Gastrocnemius medialis (tissue), 4 donors: ENCODE measurements at places on chromosomes 12 and 14. TPM values are rescaled to one million over a fixed set of nuclear protein-coding genes. Genes with fewer than 3 reads are reported as not detected.

DNA sequence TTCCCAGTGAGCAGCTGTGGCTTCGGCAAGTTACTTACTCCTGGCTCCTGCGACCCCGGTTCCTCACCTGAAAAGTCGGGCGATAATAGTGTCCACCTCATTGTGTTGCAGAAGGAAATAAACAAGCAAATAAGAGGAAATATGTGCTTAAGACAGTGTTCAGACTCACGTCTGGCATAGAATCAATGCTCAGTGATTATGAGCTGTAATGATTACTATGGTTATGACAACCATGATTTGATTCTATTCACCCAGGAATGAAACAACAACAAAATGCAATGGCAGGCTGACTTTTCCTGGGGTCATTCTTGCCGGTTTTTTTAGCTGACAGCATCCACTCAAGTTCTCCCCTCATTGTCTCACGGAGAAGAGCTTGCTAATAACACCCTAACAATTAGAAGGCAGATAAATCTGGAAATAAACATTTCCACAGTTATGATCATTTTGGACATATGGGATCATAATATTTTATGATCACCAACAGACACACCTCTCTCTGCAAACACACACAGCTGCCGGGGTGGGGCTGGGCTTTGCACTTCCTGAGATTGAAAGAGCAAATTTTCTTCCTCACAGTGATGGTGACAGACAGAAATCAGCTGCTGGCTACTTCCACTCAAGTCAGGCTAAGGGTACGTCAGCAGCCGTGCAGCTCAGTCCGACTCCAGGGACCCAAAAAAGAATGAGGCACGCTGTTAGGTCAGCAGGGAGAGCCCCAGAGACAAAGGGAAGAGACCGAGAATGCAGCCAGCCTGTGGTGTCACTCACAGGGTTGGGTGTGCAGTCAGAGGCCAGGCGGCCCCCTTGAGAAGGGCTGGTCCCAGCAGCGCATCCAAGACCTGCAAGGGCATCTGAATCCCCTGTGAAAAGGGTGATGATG, 158.0 kb downstream of the RIMBP2 start:
- DNase-seq, result no peak

GRCh38 chr14:54845641-54846040, 57.0 kb downstream of the GCH1 start:
- no peak for DNase-seq

GRCh38 chr12:6215120-6215807, 15.1 kb downstream of the CD9 start:
- DNase-seq, result no peak

DNA sequence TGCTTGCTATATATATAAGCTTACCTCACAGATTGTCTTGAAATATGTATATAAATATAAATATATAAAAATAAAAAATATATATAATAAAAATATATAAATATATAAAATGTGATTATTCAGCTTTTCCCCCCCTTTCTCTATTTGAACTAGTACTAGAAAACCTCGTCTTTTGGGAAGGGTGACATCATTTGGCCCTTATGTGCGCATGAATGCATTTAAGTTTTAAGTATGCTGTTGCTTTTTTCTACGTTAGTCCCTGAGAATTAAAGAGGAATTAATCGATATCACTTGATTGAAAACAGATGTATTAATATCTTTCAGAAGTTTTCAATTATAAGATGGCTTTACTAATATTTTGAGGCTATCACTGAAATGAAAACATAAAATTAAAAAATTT, 69.9 kb downstream of the RAD51B start:
- no peak for DNase-seq

DNA sequence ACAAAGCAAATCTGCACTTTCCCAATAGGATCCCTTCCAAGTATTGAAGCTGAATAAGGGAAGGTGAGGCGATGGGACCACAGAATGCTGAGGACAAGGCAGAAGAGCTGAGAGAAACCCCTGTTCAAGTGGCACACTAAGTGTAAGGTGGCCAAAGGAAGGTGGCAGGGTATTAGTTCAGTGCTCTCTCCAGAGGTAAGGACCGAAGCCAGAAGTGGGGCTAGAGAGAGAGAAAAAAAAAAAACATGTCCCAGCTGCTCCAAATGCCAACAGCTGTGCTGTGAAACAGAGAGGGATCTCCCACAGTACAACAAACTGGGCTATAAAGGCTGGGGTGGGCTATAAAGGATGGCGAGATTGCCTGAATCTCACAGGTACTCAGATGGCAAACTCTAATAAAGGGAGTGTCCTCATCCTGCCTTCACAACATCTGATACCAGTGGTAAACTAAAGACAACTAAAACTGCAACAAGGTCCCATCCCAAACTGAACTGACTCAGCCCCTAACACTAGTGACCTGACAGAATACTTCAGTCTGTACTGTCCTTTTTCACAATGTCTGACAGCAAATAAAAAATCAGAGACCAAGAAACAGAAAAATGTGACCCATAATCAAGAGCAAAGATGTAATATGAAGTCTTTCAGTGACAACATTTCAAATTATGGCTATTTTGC, 47.9 kb downstream of the CDK17 start:
- no peak for DNase-seq

GRCh38 chr14:105475269-105476096, 862 bp downstream of the CRIP2 start:
- no peak for DNase-seq

GRCh38 chr14:32809255-32809654, 129.4 kb upstream of the NPAS3 start:
- DNase-seq, result no peak

- DNase-seq, result no peak
These were observed 207.1 kb downstream of the PIK3C2G start for GRCh38 chr12:18468246-18469075.

HOXC12 gene
- total RNA-seq, result not detected

CNTN1 gene
- 0.17 TPM for total RNA-seq

ADAM21 gene
- not detected for total RNA-seq

RILPL2 gene
- total RNA-seq, result 1.5 TPM

M6PR gene
- total RNA-seq, result 64.9 TPM

FGF6 gene
- 2.2 TPM for total RNA-seq

EML1 gene
- 12.5 TPM for total RNA-seq

DEGS2 gene
- 0.66 TPM for total RNA-seq

TAS2R42 gene
- total RNA-seq, result not detected

SRRM4 gene
- 0.04 TPM for total RNA-seq

DNAI7 gene
- total RNA-seq, result not detected

LRRC23 gene
- 14.0 TPM for total RNA-seq

STYK1 gene
- not detected for total RNA-seq
